ENCODE measurements at places on chromosomes 11 and 22.

DNA sequence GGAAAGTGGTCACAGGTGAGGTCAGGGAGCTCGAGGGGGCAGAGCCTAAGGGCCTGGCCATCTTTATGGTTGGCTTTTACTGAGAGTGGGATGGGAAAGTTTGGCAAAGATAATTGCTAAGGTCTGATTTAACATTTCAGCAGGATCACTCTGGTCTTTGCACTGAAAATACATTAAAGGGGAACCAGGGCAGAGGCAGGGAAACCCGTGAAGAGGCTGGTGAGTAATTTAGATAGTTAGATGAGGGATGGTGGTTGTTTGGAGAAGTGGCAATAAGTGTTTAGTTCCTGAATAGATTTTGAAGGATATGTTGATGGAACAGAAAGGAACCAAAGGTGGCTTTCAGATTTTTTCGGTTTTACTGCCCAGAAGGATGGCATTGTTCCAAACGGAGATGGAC is 50.8 kb downstream of the SCN3B start:
- no peak for DNase-seq

DNA sequence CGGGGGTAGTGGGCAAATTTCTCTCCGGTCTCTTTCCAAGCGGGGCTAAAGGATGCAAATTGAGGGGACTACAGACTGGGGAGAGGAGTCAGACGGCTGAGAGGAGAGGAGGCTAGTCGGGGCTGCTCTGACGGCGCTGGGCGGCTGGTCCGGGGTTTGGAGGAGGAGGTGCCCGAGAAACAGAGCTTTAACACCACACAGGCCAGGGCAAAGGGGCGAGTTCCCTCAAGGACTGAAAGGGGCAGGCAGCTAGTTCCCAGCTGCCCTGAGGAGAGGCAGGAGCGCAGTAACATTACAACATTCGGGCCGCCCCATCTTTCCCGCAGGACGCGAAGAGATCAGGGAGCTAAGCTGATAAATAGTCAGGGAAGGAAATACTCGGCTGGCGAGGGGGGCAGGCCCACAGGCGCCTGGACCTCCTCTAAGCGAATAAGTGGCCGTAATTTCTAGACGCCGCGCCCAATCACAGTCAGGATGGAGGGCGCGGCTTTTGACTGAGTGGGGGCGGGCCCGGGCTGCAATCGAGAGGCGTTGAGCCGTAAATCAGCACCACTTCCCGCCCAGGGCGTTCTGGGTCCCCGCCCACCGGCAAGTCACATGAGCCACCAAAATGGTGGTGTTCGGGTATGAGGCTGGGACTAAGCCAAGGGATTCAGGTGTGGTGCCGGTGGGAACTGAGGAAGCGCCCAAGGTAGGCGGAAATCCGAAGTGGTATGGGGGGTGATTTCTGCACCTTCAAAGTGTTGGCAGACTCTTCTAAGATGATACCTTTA is at the start of gene TMEM126B:
Gene TMEM126B, plus strand, starts transcription at position 596 of the 773 bp plus-strand sequence. Its CDS starts 15 bp downstream, at position 611.
- DNase-seq: peak; percentile 84

GRCh38 chr11:14635546-14635945 is 8.1 kb upstream of the PDE3B start:
- no peak for DNase-seq

- no peak for DNase-seq
These were observed 19.0 kb downstream of the ZMAT5 start for GRCh38 chr22:29747832-29748231.

DNA sequence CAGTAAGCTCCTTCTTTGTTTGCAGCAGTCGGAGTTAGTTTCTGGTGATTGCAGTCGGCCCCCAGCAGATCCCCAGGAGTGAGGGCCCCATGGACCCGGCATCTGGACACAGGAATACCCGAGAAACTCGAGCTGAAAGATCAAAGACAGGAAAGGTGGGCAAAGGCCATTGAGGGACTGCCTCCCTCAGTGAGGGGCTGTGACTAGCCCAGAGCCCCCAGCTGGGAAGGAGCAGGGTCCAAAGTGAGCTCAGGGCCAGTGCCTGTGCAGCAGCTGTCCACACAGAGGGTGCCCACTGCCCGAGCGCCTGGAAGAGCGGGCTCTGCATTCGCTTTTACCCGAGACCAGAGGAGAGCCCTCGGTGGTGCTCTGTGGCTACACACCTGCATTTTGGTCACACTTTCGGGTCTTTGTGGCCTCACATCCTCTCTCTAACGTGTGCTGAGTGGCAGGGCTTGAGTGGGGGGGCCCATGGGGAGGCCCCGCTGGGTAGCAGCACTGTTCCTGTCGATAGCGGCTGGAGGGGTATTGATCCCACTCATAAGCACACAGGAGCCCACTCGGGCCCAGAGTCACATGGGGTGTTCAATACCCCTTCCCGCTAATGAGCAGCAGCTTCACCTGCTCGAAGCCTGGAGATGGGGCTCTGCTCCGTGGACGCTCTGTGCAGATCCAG is 532.9 kb downstream of the TBC1D22A start:
- no peak for DNase-seq

- no peak for DNase-seq
These were observed 216.4 kb upstream of the B3GAT1 start for GRCh38 chr11:134628426-134628825.

- DNase-seq: no peak
These were observed 369.1 kb downstream of the JRKL start for GRCh38 chr11:96758957-96759356.

- no peak for DNase-seq
These were observed 43.4 kb downstream of the EIF4ENIF1 start for GRCh38 chr22:31446208-31446607.
